ENCODE measurements at places on chromosomes 1 and 21.

GRCh38 chr1:22132517-22133235, 10.2 kb downstream of the WNT4 start:
- DNase-seq, result no peak

DNA sequence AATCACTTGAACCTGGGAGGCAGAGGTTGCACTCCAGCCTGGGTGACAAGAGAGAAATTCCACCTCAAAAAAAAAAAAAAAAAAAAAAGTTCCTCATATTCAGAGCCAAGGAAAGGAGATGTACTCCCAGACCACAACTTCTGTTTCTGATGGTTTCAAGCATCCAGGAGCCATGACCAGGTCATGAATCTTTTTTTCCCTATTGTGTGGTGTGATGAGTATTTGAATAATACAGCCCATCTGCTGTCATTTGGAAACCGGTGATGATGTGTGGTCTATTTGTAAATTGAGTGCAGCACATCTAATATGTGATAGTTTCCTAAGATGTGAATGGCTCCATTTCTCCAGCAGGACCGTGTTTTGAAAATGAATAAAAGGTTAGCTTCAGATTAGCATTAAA, 18.6 kb downstream of the PIK3CD start:
- peak; percentile 60 for DNase-seq

GRCh38 chr1:115340879-115341278, 2.8 kb upstream of the NGF start:
- DNase-seq, result no peak

DNA sequence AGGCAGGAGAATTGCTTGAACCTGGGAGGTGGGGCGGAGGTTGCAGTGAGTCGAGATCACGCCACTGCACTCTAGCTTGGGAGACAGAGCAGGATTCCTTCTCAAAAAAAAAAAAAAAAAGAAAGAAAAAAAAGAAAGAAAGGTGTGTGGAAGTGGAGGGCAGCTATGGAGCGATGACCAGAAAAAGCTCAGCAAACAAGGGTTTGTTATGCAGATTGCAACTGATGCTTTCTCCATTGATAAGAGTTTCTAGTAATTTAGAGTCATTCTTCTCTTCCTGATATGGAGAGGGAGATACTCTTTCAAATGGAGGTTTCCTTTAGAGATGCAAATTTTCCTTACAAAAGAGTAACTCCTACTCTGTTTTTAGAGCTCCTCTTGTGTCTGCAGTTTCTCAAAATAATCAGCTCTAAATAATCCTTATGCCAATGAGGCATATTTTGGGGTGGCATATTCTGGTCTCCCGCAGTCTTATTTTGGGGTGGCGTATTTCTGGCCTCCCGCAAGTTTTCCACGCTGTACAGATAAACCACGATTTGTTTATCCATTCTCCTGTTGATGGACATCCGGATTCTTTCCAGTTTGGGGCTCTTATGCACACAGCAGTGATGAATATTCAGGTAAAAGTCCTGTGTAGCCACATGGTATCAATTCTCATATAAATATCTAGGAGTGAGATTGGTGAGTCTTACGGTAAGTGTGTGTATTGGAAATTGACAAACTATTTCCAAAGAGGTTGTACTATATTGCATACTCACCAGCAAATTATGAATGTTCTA, 30.7 kb upstream of the RCC2 start:
- no peak for DNase-seq

- DNase-seq, result no peak
Observed at GRCh38 chr1:158115126-158115525, 65.6 kb upstream of the CD1D start.

- DNase-seq, result no peak
Observed at GRCh38 chr1:16621300-16621658, 7.9 kb upstream of the NBPF1 start.

DNA sequence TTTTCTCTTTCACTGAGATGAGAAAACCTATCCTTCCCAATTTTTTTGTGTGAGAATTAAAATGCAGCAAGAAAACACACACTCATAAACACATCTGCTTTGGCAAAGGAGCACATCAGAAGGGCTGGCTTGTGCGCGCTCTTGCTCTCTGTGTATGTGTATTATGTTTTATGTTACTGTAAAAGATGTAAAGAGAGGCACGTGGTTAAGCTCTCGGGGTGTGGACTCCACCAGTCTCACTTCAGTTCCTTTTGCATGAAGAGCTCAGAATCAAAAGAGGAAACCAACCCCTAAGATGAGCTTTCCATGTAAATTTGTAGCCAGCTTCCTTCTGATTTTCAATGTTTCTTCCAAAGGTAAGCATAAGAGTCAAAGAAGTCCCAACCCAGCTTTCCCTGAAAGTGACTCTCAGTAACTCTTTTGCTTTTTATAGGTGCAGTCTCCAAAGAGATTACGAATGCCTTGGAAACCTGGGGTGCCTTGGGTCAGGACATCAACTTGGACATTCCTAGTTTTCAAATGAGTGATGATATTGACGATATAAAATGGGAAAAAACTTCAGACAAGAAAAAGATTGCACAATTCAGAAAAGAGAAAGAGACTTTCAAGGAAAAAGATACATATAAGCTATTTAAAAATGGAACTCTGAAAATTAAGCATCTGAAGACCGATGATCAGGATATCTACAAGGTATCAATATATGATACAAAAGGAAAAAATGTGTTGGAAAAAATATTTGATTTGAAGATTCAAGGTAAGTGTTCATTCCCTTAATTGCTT, at the start of gene CD2:
TSS of gene CD2 (plus strand) at position 233 of the 780 bp plus-strand sequence. CDS start at position 296, 63 bp downstream.
- no peak for DNase-seq

- no peak for DNase-seq
Observed at GRCh38 chr1:53549287-53549686, 90.1 kb downstream of the DMRTB1 start.

- peak; percentile 62 for DNase-seq
Observed at GRCh38 chr1:87902830-87903229, 574.1 kb downstream of the LMO4 start.

DNA sequence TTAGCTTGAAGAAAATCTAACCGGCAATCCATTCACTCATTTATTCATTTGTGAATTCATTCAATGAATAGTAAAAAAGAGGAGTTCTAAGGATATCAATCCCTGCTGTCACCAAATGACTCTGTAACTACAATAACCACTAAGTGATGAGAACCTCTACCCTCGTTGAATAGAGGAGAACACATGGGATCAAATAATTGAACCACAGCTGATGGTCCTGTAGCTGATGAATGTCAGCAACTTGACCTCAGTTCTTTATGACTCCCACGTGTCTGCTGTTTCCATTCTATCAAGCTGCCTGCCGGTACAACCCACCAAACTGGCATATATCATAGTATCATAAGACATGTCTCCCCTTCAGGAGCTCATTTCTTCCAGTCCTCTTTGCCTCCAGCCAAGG, 150.3 kb downstream of the PTGER3 start:
- DNase-seq, result no peak

- DNase-seq, result no peak
Observed at GRCh38 chr1:21313203-21313885, 23.1 kb upstream of the ECE1 start.

GRCh38 chr1:14939527-14940284, 213.8 kb upstream of the TMEM51 start:
- DNase-seq, result no peak

- no peak for DNase-seq
Observed at GRCh38 chr1:73637264-73637663, 560.7 kb downstream of the LRRIQ3 start.

GRCh38 chr1:16077406-16078245, 4.2 kb upstream of the FAM131C start:
- no peak for DNase-seq

- no peak for DNase-seq
Observed at GRCh38 chr1:56570924-56571372, 8.4 kb downstream of the PLPP3 start.

DNA sequence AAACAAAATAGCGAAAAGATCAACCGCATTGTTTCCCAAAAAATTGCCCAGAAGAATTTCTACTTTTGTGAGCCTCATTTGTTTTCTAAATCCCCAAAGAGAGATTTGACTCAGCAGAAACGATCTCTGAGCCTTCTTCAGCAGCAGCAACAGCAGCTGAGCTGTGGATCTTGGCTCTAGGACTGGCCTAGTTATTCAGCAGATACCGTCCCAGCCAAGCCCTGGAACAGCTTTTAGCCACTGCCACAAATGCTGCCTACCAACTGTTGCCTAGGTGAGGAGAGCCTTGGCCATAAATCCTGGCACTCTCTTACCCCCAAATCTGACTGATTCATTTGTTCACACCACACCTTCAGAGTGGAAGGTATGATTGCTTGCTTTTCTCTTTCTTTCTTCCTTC, 320.1 kb downstream of the TGFB2 start:
- DNase-seq, result no peak

GRCh38 chr1:39117899-39118450, 86.5 kb upstream of the MACF1 start:
- no peak for DNase-seq

- no peak for DNase-seq
Observed at GRCh38 chr1:247552231-247552630, 3.3 kb downstream of the GCSAML start.

- DNase-seq, result no peak
Observed at GRCh38 chr1:13819642-13820041, 119.7 kb downstream of the PRDM2 start.

DNA sequence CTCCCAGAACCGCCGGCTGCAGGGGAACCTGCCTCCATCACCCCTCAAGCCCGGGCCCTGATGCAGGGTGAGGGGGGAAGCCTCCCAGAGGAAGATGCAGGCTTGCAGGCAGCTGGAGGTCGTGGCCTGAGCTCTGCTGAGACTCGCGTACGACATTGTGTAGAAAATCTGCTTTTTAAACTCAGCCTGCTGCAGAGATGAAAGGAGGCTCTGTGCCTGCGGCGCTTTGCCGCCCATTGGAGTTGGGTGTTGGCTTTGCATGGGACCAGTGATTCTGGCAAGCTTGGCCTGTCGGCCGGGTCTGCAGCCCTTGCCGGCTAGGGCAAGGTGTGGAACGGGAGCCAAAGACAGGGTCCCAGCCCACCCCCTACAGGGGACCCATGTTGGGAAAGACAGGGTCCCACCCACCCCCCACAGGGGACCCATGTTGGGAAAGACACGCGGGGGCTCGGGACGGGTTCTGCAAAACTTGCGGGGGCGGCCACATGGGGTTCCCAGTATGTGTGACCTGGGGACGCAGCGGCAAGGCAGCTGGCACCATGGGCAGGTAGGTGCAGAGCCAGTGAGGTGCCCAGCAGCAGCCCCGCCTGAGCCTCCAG, 55.6 kb downstream of the SLX9 start:
- DNase-seq, result no peak

DNA sequence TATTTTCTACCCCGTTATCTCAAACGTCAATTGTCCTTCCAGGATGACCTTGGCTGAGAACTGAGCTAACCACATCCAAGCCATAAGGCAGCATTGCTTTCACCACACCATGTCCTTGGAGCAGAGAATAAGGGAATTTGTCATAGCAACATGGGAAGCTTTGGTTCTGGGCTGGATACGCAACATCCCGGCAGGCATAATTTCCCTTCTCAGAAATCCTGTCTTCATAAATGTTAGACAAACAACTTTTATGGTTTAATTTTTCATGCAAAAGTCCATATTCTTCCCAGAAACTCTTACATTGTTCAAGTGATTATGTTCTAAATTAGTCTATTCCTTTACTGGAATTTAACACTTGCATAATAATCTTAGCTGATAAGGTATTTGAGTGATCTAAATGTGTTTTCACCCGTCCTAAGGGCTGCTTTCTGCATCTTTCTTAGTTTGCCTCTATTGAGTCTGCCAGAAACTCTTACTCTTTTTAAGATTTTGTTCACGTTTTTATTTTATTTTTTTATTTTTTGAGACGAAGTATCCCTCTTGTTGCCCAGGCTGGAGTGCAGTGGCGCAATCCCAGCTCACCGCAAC, 51.8 kb downstream of the KCNJ15 start:
- no peak for DNase-seq

DNA sequence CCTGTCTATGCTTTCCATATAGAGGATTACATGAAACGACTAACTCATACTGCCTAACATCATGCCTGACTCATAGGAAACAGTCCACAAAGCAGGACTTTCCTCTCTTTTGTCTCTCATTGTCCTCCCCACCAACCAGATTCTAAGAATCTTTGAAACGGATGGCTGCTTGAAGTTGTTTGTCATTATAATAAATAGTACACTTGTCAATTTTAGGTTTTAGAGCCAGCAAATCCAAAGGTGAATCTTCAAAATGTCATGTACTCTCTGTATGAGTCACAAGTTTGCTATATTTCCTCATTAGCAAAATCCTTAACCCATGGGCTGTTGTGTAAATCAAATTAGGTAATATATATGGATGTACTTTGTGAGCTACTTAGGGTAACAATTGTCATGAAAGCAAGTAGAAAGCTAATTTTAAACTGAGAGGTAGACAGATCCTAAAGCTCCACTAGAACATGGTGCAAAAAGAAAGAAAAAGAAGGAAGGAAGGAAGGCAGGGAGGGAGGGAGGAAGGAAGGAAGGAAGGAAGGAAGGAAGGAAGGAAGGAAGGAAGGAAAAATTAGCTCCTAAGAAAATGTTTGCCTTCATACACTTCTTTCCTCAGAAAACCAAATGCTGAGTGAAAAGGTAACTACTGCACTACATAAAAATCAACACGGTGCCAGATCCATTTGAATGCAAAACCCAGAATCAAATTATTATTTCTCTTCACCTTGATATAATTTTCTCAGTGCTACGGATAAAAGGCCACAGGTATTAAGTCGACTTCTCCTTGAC, 129.5 kb upstream of the PRMT6 start:
- no peak for DNase-seq

DNA sequence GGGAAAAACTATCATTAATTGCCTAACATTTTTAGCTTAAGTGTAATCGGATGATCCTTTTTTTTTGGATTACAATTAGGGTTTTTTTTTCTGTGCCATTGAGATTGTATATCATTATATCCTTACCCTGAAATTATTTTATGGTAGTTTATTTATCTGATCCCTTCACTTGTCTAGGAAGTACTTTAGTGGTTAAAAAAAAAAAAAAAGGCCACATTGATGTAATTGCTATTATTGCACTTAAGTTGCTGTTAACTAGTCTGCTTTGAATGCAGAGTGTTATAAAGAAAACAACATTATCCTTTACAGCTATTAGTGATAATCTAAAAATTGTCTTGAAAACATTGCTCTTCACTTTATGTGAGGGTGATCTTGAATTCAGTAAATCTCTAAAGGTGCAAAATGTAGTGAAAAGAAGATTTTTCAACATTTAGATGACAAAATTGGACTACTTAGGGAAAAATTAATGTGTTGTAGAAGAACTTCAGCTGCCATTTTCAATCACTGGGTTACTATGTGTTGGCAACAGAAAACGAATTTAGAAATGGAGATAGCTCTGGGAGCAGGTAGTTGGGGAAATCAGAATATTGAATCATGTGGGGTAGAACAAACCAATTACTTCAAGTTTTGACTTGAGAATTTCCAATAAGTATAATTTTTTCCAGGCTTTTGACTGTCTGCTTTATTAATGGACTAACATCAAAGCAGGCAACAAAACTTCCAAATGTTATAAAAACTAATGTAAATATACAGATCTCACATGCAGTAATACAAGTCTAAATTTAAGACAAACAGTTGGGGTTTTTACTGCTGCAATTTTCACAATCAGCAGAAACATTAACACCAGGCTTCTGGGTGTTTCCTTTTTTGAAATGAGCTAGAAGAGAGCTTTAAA, 5.0 kb downstream of the ADGRL2 start:
- no peak for DNase-seq

All from KBM-7 (cell line).